ENCODE measurements at places on chromosomes 2 and 18.

DNA sequence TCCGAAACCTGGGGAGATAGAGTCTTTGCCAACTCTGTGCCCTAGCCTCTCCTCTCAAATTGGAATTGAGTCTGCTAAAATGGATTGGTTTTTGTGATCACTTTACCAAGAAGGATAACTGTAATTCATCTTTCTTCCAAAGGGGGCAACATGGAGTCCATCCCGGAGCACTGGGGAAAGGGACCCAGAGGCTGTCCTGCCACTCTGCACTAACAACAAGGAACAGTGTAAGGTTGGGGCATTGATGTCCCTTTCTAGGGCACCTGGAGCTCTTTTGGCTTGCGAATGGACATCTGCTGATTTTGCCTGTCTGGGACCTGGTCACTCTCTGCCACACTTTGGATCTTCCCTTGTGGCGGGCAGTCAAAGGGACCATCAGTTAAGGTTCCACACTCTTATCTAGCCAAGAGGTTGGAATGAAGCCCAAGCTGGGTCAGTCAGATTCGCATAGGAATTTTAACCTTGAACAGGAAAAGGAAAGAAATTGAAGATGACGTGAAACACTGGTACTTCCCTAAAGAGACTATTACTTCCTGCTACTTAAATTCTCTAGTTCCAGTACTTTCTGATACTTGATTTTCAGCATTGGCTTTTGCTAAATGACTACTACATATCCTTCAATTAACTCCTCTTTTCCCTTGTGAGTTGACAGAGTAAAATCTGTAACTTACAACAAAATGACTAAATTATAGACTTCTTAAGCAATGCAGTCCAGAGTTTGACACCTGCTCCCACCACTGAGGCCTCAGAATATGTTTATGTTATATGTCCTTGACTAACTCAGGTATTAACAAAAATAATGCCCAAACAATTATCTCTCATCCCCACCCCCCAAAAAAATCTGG, 64.7 kb upstream of the KLF7 start:
- no peak for DNase-seq

DNA sequence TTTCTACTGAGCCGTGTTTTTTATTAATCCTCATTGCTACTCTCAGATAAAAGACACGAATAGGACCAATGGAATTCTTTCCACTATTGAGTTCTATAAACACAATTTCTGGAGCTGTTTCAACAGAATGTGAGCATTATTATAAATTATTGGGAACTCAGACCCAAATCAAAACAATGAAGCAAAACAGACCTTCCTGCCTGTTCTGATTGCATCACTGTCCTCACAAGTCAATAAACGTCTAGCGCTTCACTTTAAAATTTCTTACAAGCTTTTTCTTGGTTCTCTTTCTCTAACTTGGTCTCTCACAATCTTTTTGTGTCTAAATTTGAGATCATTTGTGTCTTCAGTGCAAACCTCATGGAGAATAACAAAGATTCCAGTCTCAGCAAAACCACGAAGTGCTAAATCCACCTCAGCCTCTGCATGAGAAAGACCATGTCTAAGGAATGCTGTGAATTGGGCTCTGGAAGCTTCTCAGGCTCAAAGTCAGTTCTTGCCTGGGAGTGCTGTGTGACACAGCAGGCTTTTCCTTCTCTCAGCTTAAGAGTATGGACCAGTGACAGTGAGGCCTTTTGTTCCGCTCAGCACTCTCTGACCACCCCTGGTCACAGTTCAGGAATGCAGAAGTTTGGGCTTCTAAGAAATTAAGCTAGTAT, 22.8 kb downstream of the ARHGAP28 start:
- no peak for DNase-seq

DNA sequence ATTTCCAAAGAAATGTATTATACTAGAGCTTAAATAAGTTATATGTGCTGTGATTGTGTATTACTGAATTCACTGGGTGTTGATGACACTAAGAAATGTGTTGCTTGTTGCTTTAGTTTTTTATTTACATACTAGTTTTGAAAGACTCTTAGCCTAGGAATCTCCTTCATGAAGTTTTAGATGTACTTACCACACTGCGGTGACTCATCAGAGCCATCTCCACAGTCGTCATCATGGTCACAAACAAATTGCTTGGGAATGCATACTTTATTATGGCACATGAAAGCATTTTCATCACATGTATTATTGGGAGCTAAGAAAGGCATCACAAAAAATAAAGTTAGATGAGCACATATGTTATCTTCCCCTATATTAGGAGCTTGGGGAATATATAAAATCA, 1624.2 kb downstream of the LRP1B start:
- DNase-seq: no peak

- no peak for DNase-seq
These were observed 486.8 kb downstream of the DPP10 start for GRCh38 chr2:114929225-114929624.

DNA sequence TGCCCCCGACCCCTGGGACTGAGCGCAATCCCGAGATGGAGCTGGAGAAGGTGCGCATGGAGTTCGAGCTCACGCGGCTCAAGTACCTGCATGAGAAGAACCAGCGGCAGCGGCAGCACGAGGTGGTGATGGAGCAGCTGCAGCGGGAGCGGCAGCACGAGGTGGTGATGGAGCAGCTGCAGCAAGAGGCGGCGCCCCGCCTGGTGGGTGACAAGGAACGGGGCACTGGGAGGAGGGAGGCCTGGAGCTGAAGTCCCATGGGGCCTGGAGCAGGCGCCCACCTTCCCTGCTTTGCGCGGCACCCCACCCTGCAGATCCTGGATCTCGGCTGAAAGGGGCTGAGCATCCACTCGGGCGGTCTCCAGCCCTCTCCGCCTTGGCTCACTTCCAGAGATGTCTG, 1.2 kb downstream of the TMEM247 start:
- DNase-seq: no peak

DNA sequence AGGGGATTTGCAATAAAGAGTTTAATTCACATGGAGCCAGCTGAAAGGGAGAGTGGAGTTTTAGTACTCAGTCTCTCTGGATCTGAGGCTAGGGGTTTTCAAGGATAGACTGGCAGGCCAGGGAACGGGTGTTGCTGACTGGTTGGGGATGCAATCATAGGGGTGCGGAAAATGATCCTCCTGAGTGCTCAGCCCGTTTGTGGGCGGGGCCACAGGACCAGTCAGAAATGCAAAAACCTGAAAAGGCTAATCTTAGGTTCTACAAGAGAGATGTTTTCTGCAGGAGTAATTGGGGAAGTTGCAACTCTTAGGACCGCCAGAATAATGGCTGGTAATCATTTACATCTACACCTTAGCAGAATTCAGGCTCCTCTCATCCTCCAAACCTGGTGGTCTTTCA, 2.5 kb downstream of the NFU1 start:
- no peak for DNase-seq

DNA sequence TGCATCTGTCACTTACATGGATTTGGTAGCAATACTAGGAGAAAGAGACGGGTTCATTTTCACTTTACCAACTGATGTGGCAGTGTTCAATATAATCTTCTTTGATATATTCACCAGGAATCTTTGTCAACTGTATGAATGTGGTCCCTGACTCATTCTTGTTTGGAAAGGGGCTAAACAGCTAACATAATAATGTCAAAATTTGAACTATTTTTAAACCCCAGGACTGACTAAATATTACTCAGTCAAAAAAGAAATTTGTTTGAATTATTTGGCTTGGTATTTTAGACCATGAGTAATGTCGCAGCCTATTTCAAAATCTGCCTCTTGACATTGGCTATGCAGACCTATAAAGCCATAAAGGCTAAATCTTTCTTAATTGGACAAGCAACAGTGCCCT, 413.7 kb upstream of the RGPD4 start:
- no peak for DNase-seq

- DNase-seq: no peak
These were observed 230.2 kb downstream of the CDCA7 start for GRCh38 chr2:173584676-173585458.

- no peak for DNase-seq
These were observed 20.2 kb downstream of the ATG16L1 start for GRCh38 chr2:233271693-233272092.

- DNase-seq: peak; percentile 44
These were observed 86.9 kb downstream of the LIMS1 start for GRCh38 chr2:108621087-108621559.

DNA sequence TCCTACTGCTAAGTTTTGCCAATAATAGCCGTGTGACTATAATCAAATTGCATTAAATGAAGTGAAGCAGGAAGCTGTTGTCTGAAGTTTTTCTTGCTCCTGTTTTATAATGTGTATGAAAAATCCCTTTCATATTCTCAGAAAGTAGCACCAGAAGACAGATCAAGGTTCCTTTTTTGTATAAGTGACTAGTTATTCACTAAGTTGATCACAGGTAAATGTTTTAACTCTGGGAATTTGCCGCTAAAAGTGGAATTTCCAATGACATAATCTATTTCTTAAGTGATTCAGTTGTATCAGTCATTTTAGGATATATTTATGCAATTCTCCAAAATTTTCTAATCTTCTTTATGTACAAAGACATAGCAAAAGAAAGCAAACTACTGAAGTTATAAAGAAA, 99.6 kb downstream of the DPP4 start:
- DNase-seq: no peak

DNA sequence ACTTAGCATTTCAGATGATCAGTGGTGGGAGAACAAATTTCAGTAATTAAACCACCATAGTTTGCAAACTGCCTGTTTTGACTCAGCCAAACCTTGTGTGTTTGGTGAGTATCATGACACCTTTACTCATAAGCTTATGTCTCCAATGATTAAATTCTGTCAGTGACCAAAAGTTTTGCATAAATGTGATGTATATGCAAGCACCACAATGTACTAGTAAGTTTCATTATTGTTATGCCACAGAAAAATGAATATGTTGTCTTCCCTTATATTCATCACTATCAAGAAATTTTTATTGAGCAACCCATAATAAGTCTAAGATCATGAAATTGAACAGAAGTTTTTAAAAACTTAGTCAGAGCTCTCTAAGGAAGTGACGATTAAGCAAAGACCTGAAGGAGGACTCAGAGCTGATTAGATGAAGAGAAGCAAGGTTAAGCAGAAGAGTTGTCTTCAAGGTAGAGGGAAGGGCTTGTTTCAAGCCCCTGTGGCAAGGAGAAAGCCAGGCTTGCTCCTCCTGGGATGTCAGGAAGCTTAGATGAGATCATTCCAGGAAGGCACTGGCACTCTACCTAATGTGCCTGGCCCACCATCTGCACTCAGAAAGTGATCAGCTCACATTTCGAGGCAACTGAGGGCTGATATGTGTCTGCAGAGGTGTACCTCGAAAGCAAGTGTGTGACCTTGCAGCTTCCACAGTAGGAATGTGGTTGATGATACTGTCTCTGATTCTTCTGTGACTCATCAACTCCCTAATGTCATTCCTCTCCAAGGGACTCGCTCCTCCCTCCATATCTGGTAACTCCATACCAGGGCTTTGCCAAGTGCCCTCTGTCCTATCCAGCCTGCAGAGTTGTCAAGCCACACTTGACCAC, 54.7 kb downstream of the KCTD18 start:
- DNase-seq: no peak

Data from stimulated activated CD4-positive, alpha-beta T cell treated with anti-CD3 and anti-CD28 coated beads, TNF-alpha, amount 100 ng/mL, for 24 hours (primary cell).